Motor neuron (in vitro differentiated cells): ENCODE measurements at places on chromosomes 2 and 18. TPM values are rescaled to one million over a fixed set of nuclear protein-coding genes. Genes with fewer than 3 reads are reported as not detected.

The YIPF4 gene
- 12.1 and 15.5 TPM in 2 replicates for total RNA-seq

The IL36RN gene
- 0.17 and 0.18 TPM in 2 replicates for total RNA-seq

The FAM237A gene
- total RNA-seq: 0.25 TPM in 1 of 2 replicates, not detected in the other

The ANKRD29 gene
- 6.9 and 8.8 TPM in 2 replicates for total RNA-seq

The KANSL3 gene
- total RNA-seq: 23.3 and 24.6 TPM in 2 replicates

The CGREF1 gene
- 7.4 and 8.2 TPM in 2 replicates for total RNA-seq

The PAIP2B gene
- total RNA-seq: 10.6 and 11.0 TPM in 2 replicates

The LAMA3 gene
- 4.0 and 4.3 TPM in 2 replicates for total RNA-seq

The RAB6D gene
- 2.0 and 2.5 TPM in 2 replicates for total RNA-seq

The GPR75 gene
- total RNA-seq: 1.9 and 2.2 TPM in 2 replicates

The VWC2L gene
- 0.63 and 0.64 TPM in 2 replicates for total RNA-seq

The FAM110C gene
- not detected in 2 replicates for total RNA-seq

- no peak for ATAC-seq
Observed at GRCh38 chr2:181047829-181048228, 67.4 kb downstream of the UBE2E3 start.

DNA sequence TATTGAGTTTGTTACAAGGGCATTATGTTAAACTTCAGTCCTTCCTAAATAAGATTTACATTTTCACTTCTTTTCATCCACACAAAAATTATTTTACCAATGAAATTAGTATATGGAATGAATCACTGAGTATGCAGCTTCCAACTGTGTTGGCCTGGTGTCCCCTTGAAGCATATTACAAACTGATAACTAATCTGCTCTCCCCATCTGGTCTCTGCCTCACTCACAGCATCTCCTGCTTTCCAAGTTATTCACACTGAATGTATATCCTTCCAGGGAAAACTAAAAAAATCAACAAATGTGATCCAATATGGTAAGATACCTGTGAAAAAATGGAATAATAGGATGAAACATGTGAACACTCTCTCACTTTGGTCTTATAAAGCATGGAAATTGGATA is 90.0 kb upstream of the NYAP2 start:
- no peak for ATAC-seq

DNA sequence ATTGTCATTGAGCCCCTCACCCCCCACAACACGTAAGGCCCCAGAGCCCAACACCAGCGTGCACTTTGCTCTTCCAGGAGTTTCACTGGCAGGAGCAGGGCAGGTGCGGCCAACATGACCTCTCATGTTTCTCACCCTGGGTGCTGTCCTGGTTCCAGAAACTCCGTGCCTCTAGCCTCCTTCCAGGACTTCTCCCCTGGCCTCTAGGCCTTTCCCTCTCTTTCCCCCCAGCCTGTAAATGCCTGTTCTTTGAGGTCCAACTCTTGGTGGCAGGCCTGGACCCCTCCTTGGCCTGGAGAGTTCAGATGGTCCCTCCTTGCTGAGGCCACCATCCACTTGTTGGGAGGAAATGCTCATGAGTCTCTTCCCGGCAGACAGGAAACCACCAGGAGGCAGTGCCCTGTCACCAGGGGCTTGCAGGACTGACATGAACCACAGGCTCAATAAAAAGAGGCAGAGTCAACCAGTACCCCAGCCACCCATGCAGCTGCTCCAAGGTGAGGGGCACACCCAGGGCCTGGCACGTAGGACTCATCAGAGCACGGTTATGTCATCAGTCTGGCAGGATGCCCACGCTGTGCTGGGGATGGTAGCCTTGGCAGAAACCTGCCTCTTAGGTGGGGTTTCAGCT is 1.5 kb downstream of the MALL start:
- no peak for ATAC-seq

DNA sequence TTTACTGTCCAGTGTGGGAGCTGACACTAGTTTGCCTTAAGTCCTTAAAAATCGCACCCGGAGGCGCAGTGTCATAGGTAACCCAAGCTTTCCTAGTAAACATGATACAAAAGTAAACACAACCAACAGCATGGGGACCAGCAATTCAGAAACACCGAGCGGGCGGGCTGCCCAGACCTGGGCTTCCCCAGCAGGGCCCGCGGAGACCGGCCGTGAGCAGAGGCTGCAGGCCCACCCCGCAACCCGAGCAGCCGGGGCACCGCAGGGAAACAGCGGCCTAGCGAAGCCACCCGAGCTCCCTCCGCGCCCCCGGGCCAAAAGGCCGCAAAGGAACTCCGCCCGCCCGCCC is 296 bp downstream of the TTC21B start:
- peak; percentile 58 for ATAC-seq

DNA sequence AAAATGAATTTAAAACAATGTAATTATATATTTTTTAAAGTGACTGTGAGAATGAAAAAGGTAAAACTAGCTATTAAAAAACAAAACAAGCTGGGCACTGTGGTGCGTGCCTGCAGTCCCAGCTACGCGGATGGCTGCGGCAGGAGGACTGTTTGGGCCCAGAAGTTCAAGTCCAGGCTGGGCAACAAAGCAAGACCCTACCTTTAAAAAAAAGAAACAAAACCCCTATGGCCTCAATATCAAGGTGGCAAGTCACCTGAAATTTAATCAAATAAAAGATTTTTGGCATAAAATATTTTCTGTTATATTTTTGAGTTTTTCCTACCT is 46.9 kb upstream of the STRN start:
- no peak for ATAC-seq

- peak; percentile 64 for ATAC-seq
Observed at GRCh38 chr18:64972545-64972944, 778.3 kb upstream of the CDH7 start.

DNA sequence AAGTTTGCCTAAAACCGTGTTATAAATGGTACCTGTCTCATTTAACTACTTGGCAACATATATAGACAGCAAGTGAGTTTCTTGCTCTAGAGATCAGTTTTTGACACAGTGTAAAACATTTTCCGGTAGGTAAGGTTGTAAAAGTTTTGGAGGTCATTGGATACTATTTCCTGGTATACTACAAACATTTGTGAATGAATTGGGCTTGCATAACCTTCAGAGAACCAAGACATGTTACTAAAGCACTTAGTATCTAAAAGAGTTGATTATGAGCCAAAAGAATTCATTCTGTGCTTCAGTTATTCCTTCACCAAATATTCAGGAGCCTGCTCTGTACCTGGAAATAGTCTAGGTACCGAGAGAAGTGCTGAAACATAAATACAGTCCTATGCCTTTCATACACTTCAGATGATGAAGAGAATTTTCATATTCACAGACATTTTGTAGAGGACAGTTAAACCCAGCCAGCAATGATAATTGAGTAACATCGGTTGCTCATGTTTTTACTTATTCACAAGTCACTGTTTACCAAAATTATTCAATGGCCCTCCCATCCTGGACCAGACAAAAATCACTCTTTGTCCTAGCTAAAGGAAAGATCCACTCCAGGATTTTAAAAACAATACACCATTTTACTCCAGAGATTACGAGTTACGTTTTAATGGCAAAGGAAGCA is 319.4 kb upstream of the RBMS1 start:
- ATAC-seq: no peak

DNA sequence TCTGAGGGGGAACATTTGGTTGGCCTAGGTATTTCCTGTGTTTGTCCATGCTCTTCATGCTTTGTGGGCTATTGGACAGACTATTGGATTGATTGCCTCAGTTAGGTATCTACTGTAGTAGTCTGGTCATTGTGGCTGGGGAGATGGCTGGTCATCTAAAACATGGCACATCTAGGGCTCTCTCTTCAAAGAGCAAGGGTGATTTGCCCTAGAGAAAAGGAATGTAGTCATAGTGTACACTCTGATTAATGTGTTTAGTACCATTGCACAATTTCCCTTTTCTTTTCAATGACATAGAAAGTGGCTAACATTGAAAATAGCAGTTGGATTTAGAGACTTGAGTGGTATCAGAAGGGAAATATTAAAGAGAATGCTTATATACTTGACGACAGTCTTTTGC is 114.3 kb downstream of the LCLAT1 start:
- ATAC-seq: no peak

- ATAC-seq: no peak
Observed at GRCh38 chr2:206240327-206240726, 34.1 kb upstream of the ZDBF2 start.
